ENCODE measurements at places on chromosomes 3 and 15. TPM values are rescaled to one million over a fixed set of nuclear protein-coding genes. Genes with fewer than 3 reads are reported as not detected.

GRCh38 chr15:50562735-50563640 lies 16.5 kb upstream of the USP50 start:
- H3K36me3 ChIP-seq: no peaks in the 10 kb centered on the region
- H3K27me3 ChIP-seq: no peaks in the 10 kb centered on the region
- DNase-seq: no peak
- no peak overlapping the region for H3K4me3 ChIP-seq
- no peaks in the 10 kb centered on the region for H3K4me1 ChIP-seq
- H3K27ac ChIP-seq: no peak overlapping the region

DNA sequence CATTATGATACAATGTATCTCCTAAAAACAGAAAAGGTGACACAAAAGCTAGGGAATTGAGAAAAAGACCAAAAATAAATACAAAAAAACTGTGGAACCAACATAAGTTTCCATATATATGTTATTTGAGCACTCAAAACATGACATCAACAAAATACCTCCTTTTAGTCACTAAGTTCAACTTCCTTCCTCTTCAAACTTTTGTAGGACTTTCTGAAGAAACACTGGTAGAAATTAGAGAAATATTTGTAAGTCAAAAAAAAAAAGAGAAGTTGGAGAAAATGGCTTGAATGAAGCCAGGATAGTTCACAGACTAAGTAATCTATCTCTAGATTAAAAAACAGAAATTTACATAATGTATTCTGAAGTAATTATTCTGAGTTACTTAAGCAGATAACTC lies 208.4 kb upstream of the ALCAM start:
- no peak overlapping the region for H3K27ac ChIP-seq
- no peak for DNase-seq
- H3K4me1 ChIP-seq: no peaks in the 10 kb centered on the region
- H3K27me3 ChIP-seq: no peaks in the 10 kb centered on the region

GRCh38 chr3:37582086-37582485 lies 279.6 kb upstream of the CTDSPL start:
- no peaks in the 10 kb centered on the region for H3K4me1 ChIP-seq
- no peak overlapping the region for H3K4me3 ChIP-seq
- H3K27me3 ChIP-seq: no peaks in the 10 kb centered on the region
- H3K36me3 ChIP-seq: no peaks in the 10 kb centered on the region
- H3K27ac ChIP-seq: no peak overlapping the region
- DNase-seq: no peak

- DNase-seq: no peak
- no peaks in the 10 kb centered on the region for H3K4me1 ChIP-seq
- H3K4me3 ChIP-seq: no peak overlapping the region
- H3K27ac ChIP-seq: no peak overlapping the region
- no peaks in the 10 kb centered on the region for H3K36me3 ChIP-seq
- H3K27me3 ChIP-seq: no peaks in the 10 kb centered on the region
These were observed 44.4 kb upstream of the SSR3 start for GRCh38 chr3:156599089-156599874.

ROBO2 gene
- not detected for total RNA-seq

- no peak overlapping the region for H3K27ac ChIP-seq
- H3K36me3 ChIP-seq: no peaks in the 10 kb centered on the region
- H3K4me3 ChIP-seq: no peak overlapping the region
- no peaks in the 10 kb centered on the region for H3K27me3 ChIP-seq
- DNase-seq: no peak
These were observed 323.3 kb upstream of the TLE3 start for GRCh38 chr15:70420948-70421482.

DNA sequence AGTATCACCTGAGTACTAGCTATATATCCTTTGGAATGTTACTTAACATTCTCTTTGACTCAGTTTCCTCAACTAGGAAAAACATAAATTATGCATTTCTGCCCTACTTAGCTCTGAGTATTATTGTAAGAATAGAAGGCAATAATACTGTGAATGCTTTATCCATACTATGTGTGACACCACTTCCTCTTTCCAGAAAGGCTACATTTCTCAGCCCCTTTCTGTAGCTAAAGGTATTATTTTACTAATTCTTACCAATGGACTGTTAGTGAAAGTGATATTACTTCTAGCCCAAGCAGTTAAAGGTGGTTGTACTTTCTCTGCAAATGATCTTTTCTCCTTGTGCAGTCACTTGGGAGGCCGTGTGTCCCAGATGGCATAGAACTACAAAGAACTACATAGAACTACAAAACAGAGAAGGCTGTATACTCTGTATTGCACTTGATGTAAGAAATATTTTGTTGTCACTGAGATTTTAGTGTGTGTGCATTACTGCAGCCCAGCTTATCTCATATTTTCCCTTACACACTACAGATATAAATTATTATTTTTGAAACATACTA lies 35.1 kb downstream of the MYH15 start:
- H3K4me3 ChIP-seq: no peak overlapping the region
- no peaks in the 10 kb centered on the region for H3K36me3 ChIP-seq
- H3K27me3 ChIP-seq: no peaks in the 10 kb centered on the region
- no peaks in the 10 kb centered on the region for H3K4me1 ChIP-seq

DNA sequence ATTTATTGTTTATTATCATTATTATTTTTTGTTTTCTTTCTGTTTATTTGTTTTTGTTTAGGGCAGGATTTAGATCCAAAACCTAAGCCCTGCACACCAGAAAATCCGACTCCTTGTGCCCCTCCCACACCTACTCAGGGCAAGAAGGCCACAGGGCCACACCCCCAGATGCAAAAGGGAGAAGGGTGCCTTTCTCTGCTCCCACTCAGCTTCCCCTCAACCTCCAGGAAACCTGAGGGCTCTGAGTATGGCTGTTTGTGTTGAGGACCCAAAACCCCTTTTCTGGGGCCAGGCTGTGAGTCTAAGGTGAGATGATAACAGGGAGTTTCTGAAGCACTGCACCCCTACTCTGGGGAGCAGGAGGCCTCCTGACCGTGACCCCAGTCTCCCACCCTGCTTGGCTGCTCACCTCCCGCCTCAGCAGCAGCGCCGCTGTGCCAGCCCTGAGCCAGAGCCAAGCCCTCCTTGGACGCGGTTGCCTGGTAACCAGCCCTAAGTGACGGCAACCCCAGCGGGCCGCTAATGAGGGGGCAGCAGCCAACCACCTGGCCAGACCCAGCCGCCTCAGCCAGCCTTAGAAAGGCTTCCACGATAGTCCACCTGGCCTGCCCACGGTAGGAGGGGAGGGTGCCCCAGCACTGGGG lies 6.4 kb upstream of the C15orf39 start:
- no peak overlapping the region for H3K4me3 ChIP-seq
- no peaks in the 10 kb centered on the region for H3K27me3 ChIP-seq
- H3K36me3 ChIP-seq: no peaks in the 10 kb centered on the region
- H3K27ac ChIP-seq: no peak overlapping the region
- no peak for DNase-seq
- peaks cover 10% of the 10 kb centered on the region for H3K4me1 ChIP-seq

- H3K27me3 ChIP-seq: no peaks in the 10 kb centered on the region
- no peaks in the 10 kb centered on the region for H3K4me1 ChIP-seq
- H3K27ac ChIP-seq: no peak overlapping the region
- H3K36me3 ChIP-seq: no peaks in the 10 kb centered on the region
- DNase-seq: no peak
These were observed 49.9 kb downstream of the RPLP1 start for GRCh38 chr15:69502470-69503045.

Measured in CD8-positive, alpha-beta memory T cell (primary cell).